Bladder microvascular endothelial cell (primary cell): ENCODE measurements at places on chromosomes 2 and 18. TPM values are rescaled to one million over a fixed set of nuclear protein-coding genes. Genes with fewer than 3 reads are reported as not detected.

Gene MOCOS
- total RNA-seq, result 0.19 and 0.32 TPM in 2 replicates

Gene TAF1B
- 20.9 and 21.8 TPM in 2 replicates for total RNA-seq

Gene LYPD1
- total RNA-seq, result 0.65 and 3.1 TPM in 2 replicates

Gene CEBPZ
- total RNA-seq, result 31.7 and 56.4 TPM in 2 replicates

Gene SP140
- under 0.01 TPM in 1 of 2 replicates, not detected in the other for total RNA-seq

Gene NOL4
- not detected in 2 replicates for total RNA-seq

Gene CPO
- total RNA-seq, result 0.19 TPM in 1 of 2 replicates, not detected in the other

Gene REG1A
- not detected in 2 replicates for total RNA-seq

Gene SOX11
- under 0.01 TPM in 2 replicates for total RNA-seq

Gene POMC
- total RNA-seq, result 0.76 and 1.5 TPM in 2 replicates

Gene KCNJ13
- not detected in 2 replicates for total RNA-seq

Gene G6PC2
- not detected in 2 replicates for total RNA-seq

Gene DUSP2
- total RNA-seq, result 0.49 and 0.63 TPM in 2 replicates

Gene COL5A2
- total RNA-seq, result 28.2 and 266 TPM in 2 replicates

Gene TMEM182
- total RNA-seq, result 0.16 and 0.76 TPM in 2 replicates

Gene LYG2
- total RNA-seq, result not detected in 2 replicates

Gene SGO2
- 5.5 TPM in 2 replicates for total RNA-seq

Gene LOXHD1
- total RNA-seq, result 0.06 and 0.16 TPM in 2 replicates

Gene KYNU
- total RNA-seq, result 0.06 and 1.1 TPM in 2 replicates

Gene GPR45
- not detected in 2 replicates for total RNA-seq

Gene GGCX
- total RNA-seq, result 21.2 and 57.1 TPM in 2 replicates

Gene RFTN2
- 7.8 and 14.2 TPM in 2 replicates for total RNA-seq

Gene FAP
- total RNA-seq, result 9.7 and 12.1 TPM in 2 replicates

Gene SERPINB4
- total RNA-seq, result 0.65 TPM in 1 of 2 replicates, not detected in the other

Gene MC2R
- not detected in 2 replicates for total RNA-seq

Gene ZDBF2
- 5.8 and 20.3 TPM in 2 replicates for total RNA-seq

Gene C1GALT1C1L
- total RNA-seq, result 0.13 TPM in 1 of 2 replicates, not detected in the other

Gene DTNA
- 0.81 and 10.7 TPM in 2 replicates for total RNA-seq

Gene PPP1R7
- total RNA-seq, result 39.6 and 43.7 TPM in 2 replicates

Gene STPG4
- 0.16 and 0.31 TPM in 2 replicates for total RNA-seq

Gene IL1F10
- not detected in 2 replicates for total RNA-seq

Gene SLC23A3
- 0.81 and 4.5 TPM in 2 replicates for total RNA-seq

Gene CFAP221
- 0.06 and 0.16 TPM in 2 replicates for total RNA-seq

Gene ELOA2
- total RNA-seq, result not detected in 2 replicates

Gene GLI2
- total RNA-seq, result under 0.01 TPM in 1 of 2 replicates, not detected in the other

Gene FAM228A
- under 0.01 and 0.31 TPM in 2 replicates for total RNA-seq

Gene SERPINB12
- total RNA-seq, result not detected in 2 replicates

Gene MYOM1
- total RNA-seq, result 0.16 and 8.1 TPM in 2 replicates

Gene ASB18
- 0.25 TPM in 1 of 2 replicates, not detected in the other for total RNA-seq

Gene SCN9A
- 1.3 and 1.6 TPM in 2 replicates for total RNA-seq
